ENCODE measurements at places on chromosomes 5 and 9.

DNA sequence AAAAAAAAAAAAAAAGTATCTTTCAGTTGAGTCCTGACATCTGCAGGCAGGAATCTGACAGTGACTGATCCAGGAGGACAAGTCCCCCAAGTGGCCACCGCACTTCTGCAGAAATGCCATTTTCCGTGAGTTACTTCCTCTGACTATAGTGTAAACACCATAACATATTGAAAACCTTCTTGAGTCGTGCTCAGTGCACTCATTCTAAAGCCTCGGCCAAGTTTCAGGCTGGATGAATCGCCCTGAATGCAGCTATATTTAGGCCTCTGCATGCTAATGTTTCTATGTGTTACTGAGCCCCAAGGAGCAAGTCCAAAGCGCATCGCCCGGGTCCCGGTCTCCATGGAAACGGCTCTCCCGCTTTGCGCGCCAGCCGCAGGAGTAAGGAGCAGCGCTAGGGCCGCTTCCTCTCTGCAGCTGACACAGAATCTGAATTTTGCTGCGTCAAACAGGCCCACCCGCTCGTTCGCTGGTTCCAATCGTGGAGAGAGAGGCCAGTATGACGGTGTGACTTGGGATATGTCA is 335.4 kb downstream of the MSX2 start:
- DNase-seq: no peak

DNA sequence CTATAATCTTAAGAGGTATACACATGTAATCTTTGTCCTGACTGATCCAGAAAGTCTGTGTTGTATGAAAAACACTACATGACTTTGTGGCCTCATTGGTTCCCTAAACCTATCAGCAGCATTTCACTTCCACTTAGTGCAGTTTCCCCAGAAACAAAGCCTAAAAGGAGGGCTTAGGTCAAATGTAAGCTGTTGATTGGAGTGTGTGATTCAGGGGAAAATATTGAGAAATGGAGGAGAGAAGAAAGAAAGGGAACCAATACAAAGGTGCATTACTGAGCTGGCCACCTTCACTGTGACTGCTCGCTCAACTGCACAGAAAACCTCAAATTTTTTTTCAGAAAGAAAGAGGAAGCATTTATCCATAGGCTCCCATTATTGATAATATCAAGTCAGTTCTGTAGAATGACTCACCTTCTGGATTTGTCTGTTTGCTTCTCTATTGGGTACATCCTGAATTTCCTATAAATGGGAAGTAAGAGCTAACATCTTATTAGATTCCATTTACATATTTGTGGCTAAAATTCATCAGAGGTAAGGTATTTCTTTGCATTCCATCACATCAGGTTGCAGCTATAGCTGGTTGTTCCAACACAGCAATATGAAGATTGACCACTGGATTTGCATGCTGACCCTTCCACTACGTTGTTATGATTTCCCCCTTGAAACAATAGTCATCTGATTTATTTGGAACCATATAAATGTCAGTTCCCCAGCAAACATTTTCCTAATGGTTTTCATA is 10.3 kb upstream of the FST start:
- no peak for DNase-seq

- no peak for DNase-seq
Measured at GRCh38 chr9:84862810-84863287, 193.3 kb downstream of the NTRK2 start.

GRCh38 chr9:111978616-111979015 is 82.0 kb downstream of the UGCG start:
- no peak for DNase-seq

DNA sequence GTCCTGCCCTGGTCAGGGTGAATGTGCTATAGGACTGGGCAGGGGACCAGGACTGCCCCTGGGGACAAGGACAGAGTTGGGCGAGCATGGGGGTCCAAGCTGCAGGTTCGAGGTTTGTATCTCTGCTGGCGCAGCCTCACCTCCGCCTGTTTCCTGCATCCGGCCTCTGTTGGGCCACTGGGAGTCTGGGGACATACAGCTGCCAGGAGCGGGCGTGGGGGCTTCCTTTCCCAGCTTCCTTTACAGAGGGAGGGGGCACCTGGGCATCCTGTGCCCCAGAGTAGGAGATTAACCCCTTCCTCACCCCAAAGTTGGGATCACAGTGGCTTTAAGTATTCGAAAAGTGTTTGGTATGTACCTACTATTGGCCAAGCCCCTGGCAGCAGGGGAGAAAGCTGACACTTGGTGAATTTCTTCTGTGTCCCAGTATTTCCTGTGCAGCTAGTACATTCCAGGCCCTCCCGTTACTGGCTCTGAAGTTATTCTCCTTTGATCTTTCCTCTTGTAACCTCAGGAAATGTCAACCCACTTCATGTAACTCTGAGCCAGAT is 19.0 kb downstream of the OLFML2A start:
- DNase-seq: no peak
